Occipital lobe (tissue), 3 donors: ENCODE measurements at places on chromosomes 5 and 9. TPM values are rescaled to one million over a fixed set of nuclear protein-coding genes. Genes with fewer than 3 reads are reported as not detected.

The PCDHGA2 gene
- 6.9 TPM for total RNA-seq

The PLEKHG4B gene
- 6.2 TPM for total RNA-seq

The SPAG8 gene
- 4.7 TPM for total RNA-seq

The SYK gene
- 1.9 TPM for total RNA-seq

The INPP5E gene
- total RNA-seq = 11.5 TPM

The CTNND2 gene
- total RNA-seq = 66.9 TPM

The FAM169A gene
- 90.6 TPM for total RNA-seq

The FLT4 gene
- 2.3 TPM for total RNA-seq

The FAM120A gene
- total RNA-seq = 66.9 TPM

The BTNL8 gene
- total RNA-seq = not detected

The NUTM2G gene
- not detected for total RNA-seq

The ABO gene
- under 0.01 TPM for total RNA-seq

The TNC gene
- total RNA-seq = 73.6 TPM

The CTNNAL1 gene
- total RNA-seq = 14.0 TPM

The GPR150 gene
- total RNA-seq = not detected

The C9 gene
- not detected for total RNA-seq

The SH2D3C gene
- total RNA-seq = 5.1 TPM

The RASGRF2 gene
- total RNA-seq = 20.0 TPM

The NTNG2 gene
- total RNA-seq = 46.3 TPM

The C7 gene
- total RNA-seq = 8.1 TPM

The CCL28 gene
- total RNA-seq = 0.47 TPM

The EPB41L4A gene
- 78.8 TPM for total RNA-seq

The CAMK4 gene
- total RNA-seq = 130 TPM
